Right renal pelvis (tissue), 4 donors: ENCODE measurements at places on chromosomes 5 and 9. TPM values are rescaled to one million over a fixed set of nuclear protein-coding genes. Genes with fewer than 3 reads are reported as not detected.

GRCh38 chr5:4348919-4349318, 753.3 kb downstream of the IRX1 start:
- no peak for DNase-seq

DNA sequence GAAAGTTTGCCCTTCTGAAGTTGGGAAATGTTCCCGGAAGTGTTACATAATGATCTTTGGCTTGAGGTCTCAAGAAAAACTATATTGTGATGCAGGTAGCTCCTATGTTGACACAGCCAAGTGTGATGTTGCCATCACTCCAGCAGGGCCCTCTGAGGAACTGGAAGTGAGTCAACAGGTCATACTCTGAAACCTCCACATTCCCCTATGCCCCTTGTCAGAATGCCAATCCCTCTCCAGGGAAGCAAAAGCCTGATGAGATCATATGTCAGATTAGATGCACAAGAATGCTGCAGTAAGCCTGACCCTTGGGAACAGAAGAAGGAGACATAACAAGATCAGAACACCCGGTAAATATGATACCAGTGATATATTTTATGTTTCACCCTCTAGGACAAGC, 66.8 kb upstream of the ITGA2 start:
- no peak for DNase-seq

DNA sequence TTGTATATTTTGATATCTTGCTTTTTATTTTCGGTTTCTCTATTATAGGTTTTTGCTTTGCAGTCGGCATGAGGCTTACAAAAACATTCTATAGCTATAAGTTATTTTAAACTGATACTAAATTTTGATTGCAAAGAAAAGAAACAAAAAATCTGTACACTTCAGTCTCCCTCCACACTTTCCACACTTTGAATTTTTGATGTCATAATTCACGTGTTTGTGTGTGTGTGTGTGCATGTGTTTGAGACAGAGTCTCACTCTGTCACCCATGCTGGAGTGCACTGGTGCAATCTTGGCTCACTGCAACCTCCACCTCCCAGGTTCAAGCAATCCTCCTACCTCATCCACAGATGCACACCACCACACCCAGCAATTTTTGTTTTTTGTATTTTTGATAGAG, 124.9 kb downstream of the MRPS30 start:
- no peak for DNase-seq

Gene SCGB3A2
- polyA plus RNA-seq: not detected

GRCh38 chr5:60700416-60700757, 421 bp upstream of the DEPDC1B start:
- no peak for DNase-seq

Gene SLC25A2
- polyA plus RNA-seq: 0.04 TPM

GRCh38 chr5:27748847-27749246, 710.5 kb upstream of the CDH9 start:
- DNase-seq: no peak

Gene CDKN2A
- not detected for polyA plus RNA-seq

Gene EPB41L4A
- 27.1 TPM for polyA plus RNA-seq

- no peak for DNase-seq
Observed at GRCh38 chr5:142863856-142864255, 93.7 kb downstream of the ARHGAP26 start.

GRCh38 chr9:134705786-134706185, 64.2 kb downstream of the COL5A1 start:
- DNase-seq: no peak

Gene CER1
- polyA plus RNA-seq: 0.66 TPM

DNA sequence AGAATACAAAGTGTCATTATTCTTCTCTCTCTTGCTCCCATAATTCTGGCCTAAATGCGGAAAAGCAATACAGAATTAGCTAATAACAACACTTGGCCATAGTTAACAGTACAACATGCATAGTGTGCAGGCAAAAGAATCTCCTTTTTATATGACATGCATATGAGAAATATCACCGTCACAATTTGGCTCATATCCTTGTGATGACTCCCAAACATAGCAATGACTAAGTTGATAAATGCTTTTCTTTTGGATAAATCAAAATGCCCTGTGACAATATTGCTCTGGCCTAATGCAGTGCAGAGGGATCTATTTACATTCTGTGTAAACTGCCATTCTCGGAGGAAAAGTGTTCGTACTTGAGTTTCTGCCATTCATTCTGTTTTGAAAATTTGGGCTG, 121.9 kb upstream of the GHR start:
- no peak for DNase-seq

Gene SLCO6A1
- not detected for polyA plus RNA-seq
